Foreskin fibroblast (primary cell): ENCODE measurements at places on chromosomes 5 and 9.

- no peak for DNase-seq
Observed at GRCh38 chr5:60538955-60539866, 160.8 kb downstream of the DEPDC1B start.

- no peak for DNase-seq
Observed at GRCh38 chr5:77454123-77454522, 38.0 kb downstream of the WDR41 start.

DNA sequence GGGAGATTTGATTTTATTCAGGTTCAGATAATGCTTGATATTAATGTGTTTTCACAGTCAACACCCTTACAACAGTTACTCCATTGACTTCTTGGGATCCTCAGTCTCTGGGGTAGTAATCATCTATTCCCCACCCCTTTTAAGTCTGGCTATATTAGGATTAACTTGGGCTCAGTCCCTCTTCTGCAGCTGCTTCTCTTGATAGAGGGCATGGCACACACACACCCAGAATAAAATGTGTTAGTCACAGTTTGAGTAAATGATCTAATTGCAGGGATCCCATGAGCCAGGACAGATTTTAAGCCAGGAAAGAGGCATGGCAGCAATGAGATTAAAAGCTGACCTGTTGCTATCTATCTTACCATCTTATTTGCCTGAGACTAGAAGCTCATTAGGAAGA is 53.7 kb upstream of the VLDLR start:
- DNase-seq = no peak

GRCh38 chr9:133930682-133931485 is 61.2 kb downstream of the VAV2 start:
- DNase-seq = no peak

- DNase-seq = peak; percentile 82
Observed at GRCh38 chr9:114681594-114682332, at the start of gene TEX48. Gene TEX48, minus strand, starts transcription at chr9:114682192. Its CDS starts 10,469 bp downstream, at chr9:114671723.

- DNase-seq = no peak
Observed at GRCh38 chr9:83056911-83057310, 6.0 kb downstream of the RASEF start.

DNA sequence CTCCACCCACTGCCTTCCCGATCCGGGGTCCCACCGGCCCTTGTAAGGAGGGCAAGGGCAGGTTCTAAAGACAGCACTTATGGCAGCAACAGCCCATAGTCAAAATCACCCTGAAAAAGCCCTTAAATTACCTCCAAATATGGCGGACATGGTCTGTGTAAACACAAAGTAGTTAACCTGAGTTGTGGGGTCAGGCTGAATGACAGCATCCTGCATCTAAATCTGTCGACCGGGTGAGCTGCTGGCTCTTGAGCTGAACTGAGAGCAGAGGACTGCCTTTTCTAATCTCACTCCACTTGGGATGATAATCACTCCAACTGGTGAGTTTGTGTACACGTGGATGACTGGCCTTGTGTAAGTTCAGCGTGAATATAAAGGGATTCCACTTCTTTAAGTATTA is 249.6 kb downstream of the DENND1A start:
- no peak for DNase-seq
